ENCODE measurements at places on chromosomes 3 and 15. TPM values are rescaled to one million over a fixed set of nuclear protein-coding genes. Genes with fewer than 3 reads are reported as not detected.

GRCh38 chr15:84889313-84889990 is 5.0 kb downstream of the SLC28A1 start:
- peaks cover 7% of the 10 kb centered on the region for H3K27me3 ChIP-seq
- no peak for DNase-seq
- H3K27ac ChIP-seq = no peak overlapping the region
- no peaks in the 10 kb centered on the region for H3K36me3 ChIP-seq
- H3K4me3 ChIP-seq = no peak overlapping the region

- DNase-seq = no peak
- H3K4me3 ChIP-seq = no peak overlapping the region
- H3K27ac ChIP-seq = no peak overlapping the region
- H3K4me1 ChIP-seq = no peaks in the 10 kb centered on the region
- no peaks in the 10 kb centered on the region for H3K27me3 ChIP-seq
Measured at GRCh38 chr3:24296441-24297205, 198.0 kb downstream of the THRB start.

RASL12 gene
- total RNA-seq = not detected

DNA sequence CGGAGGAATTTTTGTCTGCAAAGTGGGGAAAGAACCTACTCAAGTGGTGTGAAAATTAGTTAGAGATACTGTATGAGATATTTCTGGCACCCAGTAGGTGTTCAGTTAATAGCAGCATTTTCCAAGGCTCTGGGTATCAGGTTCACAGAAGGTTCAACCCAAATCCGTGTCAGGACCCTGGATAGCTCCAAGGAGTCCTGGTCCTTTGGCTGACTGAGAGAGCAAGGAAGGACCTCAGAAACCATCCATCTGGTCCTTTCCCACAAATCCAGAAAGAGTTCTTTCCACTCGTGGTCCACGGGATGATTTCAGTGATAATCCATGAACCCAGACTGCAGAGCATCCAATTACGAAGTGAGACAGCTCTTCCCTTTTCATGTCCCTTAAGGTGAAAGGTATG is 51.4 kb downstream of the SLC6A11 start:
- no peaks in the 10 kb centered on the region for H3K4me1 ChIP-seq
- peaks cover 24% of the 10 kb centered on the region for H3K27me3 ChIP-seq
- H3K4me3 ChIP-seq = no peak overlapping the region
- no peak overlapping the region for H3K27ac ChIP-seq

DNA sequence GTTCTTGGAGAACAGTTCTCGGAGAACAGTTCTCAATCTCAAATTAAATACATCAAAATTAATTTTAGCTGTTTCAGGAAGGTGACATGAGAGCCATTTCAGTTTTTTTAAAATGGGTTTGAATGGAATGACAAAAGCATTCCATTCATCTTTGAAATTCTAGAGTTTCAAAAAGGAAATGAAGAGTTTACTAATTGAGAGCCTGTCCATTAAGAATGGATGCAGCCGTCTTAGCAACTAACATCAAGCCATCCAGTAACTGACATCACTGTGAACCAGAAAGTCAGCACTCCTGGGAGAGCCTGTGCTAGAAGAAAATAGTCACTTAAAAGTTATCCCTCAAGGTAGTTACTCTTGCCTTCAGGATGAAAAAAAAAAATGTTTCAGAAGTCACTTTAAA is 47.0 kb upstream of the FSTL1 start:
- H3K36me3 ChIP-seq = no peaks in the 10 kb centered on the region
- H3K4me1 ChIP-seq = no peaks in the 10 kb centered on the region
- DNase-seq = no peak
- H3K27ac ChIP-seq = no peak overlapping the region
- no peak overlapping the region for H3K4me3 ChIP-seq

DNA sequence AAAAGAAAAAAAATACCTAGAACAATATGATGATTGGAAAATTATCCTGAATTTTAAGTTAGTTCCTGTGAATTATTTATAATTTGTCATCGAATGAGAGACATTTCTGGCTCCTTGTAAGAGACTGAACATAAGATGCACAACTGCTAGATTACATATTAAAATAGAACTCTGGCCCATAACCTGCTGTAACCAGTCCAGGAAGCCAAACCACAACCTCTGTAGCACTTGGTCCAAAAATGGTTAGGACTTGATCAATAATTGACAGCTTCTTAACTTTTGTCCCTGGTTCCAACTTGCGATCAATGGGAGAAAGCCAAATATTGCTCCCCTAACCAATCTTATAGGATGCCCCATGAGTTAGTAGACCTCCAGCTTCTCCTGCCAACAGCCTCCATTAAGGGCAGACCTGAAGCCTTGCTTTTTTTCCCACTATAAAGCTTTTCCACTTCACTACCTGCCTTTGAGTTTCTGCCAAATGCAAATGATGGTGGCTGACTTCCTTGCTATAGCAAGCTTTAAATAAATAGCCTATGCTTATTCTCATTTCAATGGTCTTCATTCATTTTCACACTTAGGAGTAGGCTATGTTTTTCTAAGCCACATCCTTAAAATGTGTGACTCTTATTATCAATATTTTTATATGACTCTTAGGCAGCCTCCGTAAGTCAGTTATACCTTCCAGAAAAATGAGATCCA is 224.0 kb upstream of the ARHGEF26 start:
- H3K4me1 ChIP-seq = no peaks in the 10 kb centered on the region
- no peak overlapping the region for H3K4me3 ChIP-seq
- no peak for DNase-seq
- H3K27ac ChIP-seq = no peak overlapping the region

DNA sequence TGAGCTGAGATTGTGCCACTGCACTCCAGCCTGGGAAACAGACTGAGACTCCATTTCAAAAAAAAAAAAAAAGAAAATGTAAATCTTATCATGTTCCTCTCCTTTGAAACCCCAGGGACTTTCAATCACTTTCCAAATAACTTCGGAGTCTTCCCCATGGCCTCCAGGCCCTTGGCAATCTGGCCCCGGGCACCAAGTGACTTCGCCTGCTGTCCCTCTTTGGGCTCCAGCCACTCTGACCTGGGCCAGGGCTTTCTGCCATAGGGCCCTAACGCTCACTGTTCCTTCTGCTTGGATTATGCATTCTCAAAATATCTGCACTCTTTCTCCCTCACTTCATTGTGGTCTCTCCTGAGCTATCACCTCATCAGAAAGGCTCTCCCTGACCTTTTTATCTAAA is 260.9 kb downstream of the KLF13 start:
- no peaks in the 10 kb centered on the region for H3K4me1 ChIP-seq
- no peak overlapping the region for H3K4me3 ChIP-seq
- H3K36me3 ChIP-seq = peaks cover under 1% of the 10 kb centered on the region
- no peak for DNase-seq
- no peak overlapping the region for H3K27ac ChIP-seq

CLDN16 gene
- total RNA-seq = not detected

- no peaks in the 10 kb centered on the region for H3K36me3 ChIP-seq
- peak overlapping the region; percentile 57 for H3K27ac ChIP-seq
- H3K4me1 ChIP-seq = peaks cover 47% of the 10 kb centered on the region
- DNase-seq = no peak
Measured at GRCh38 chr15:90030376-90030775, 29.3 kb downstream of the ZNF710 start.

DNA sequence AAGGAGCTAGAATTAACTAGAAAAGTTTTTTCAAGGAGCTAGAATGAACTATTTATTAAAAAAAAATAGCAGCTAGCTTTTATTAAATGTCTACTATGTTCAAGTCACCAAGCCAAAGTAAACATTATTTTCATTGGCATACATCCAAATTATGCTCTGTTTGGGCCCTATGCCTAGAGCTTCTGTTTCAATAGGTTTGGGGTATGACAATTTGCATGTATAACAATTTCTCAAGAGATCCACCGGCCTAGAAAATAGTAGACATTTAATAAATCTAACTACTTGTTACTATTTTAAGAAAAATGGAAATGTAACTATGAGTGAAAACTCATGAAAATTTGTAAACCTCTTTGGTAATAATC is 8.0 kb downstream of the GABRR3 start:
- no peak overlapping the region for H3K27ac ChIP-seq
- no peak overlapping the region for H3K4me3 ChIP-seq
- H3K36me3 ChIP-seq = no peaks in the 10 kb centered on the region
- H3K4me1 ChIP-seq = no peaks in the 10 kb centered on the region
- H3K27me3 ChIP-seq = peaks cover 4% of the 10 kb centered on the region
- no peak for DNase-seq

DNA sequence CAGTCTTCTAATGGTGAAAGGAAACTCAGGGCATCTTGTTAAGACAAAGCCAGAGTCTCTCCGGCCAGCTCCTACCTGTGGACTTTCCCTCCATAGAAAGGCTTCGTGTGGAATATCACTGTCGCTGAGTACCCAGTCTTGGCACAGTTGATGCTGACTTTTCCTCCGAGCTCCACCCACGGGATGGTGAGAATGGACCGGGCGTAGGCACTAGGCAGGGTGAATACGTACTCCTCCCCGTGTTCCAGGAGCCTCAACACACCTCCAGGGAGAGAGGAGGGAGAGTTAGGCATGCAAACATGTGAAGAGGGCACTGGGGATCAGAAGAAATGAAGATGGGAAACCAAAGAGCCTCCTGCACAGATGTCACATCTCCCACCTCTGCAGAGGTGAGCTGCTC is 138.0 kb downstream of the STT3B start:
- H3K36me3 ChIP-seq = no peaks in the 10 kb centered on the region
- no peak overlapping the region for H3K4me3 ChIP-seq
- DNase-seq = no peak
- peaks cover 4% of the 10 kb centered on the region for H3K27me3 ChIP-seq
- no peaks in the 10 kb centered on the region for H3K4me1 ChIP-seq
- H3K27ac ChIP-seq = no peak overlapping the region

DNA sequence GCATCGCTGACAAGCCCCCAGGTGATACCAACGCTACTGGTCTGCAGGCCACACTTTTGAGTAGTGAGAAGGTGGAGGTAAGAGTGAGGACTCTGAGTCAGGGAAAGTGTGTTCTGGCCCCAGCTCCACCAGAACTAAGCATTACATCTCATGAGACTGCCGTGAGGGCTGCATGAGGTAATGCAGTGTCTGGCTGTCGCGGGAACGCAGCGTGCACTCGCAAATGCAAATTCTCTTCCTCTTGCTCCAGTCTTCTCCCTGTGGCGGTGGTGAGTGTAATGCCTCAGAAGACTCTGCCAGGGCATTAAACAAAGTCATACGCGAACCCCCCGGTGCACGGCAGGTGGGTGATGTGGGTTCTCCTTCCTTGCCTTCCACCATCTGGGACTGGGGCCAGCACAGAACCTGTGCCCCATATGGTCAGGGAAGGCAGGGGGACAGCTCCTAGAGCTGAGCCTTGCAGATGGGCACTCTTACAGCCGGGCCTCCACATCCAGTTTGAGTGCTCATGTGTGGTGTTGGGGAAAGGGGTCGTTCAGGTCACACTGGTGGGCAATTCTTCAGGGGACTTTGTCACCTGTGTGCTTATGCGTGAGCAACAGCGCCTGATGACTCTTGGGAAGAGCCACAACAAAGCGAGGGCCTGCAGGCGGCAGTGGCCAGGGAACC is 175.8 kb downstream of the XXYLT1 start:
- no peak overlapping the region for H3K4me3 ChIP-seq
- no peaks in the 10 kb centered on the region for H3K4me1 ChIP-seq
- no peaks in the 10 kb centered on the region for H3K36me3 ChIP-seq
- DNase-seq = peak; percentile 42

DNA sequence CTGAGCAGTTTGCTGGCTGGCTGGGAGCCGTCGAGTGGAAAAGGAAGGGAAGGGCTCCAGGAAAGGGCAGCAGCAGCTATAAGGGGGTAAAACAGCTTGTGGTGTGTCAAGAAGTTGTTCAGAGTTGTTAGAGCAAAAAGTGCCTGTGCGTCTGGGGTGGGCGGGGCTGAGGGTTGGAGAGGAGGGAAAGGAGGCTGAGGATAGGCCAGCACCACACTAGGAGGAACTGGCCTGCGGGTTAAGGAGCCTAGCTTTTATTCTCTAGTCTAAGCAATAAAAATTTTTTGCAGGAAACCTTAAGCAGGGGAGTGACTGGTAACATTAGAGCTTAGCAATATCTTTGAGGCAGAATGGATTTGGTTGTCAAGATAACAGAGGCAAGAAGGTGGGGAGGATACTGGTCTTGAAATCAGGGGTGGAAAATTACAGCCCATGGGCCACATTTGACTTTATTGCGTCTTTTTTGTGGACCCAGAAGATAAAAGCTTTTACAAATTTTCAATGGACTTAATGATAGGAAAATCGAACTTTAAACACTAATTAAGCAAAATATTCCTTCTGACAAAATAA is 134.5 kb upstream of the AADACL2 start:
- no peaks in the 10 kb centered on the region for H3K36me3 ChIP-seq
- H3K4me1 ChIP-seq = no peaks in the 10 kb centered on the region
- peaks cover 8% of the 10 kb centered on the region for H3K27me3 ChIP-seq
- no peak overlapping the region for H3K4me3 ChIP-seq
- DNase-seq = no peak
- H3K27ac ChIP-seq = no peak overlapping the region

FANCD2OS gene
- total RNA-seq = not detected
